ENCODE measurements at places on chromosomes 2 and 18.

DNA sequence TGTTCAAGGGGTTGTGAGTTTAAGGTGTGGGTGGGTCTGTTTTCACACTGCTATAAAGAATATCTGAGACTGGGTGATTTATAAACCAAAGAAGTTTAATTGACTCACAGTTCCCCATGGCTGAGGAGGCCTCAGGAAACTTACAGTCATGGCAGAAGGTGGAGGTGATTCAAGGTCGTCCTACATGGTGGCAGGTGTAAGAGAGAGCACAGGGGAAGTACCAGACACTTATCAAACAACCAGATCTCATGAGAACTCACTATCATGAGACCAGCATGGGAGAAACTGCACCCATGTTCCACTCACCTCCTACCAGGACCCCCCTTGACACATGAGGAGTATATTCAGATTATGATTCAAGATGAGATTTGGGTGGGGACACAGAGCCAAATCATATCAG is 38.0 kb downstream of the RHBDD1 start:
- DNase-seq, result no peak

DNA sequence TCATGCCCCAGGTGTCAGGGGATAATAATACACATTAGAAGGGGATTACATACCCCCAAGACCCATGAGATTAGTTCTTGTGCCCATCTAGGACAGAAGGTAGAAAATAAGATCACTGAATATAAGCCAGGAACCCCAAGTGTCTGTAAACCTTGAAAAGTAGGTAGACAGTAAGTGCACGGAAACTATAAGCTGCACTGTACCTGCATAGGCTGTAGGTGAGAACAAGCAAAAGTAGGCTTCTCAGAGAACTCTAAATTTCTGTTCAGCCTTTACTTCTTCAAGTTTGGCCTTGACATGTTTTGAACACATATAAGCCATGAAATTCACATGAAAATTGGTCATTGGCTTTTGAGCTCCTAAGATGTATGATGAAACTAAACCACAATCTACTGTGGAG is 113.0 kb upstream of the FSIP2 start:
- DNase-seq, result no peak

GRCh38 chr2:58376592-58376991 is 135.5 kb upstream of the FANCL start:
- no peak for DNase-seq

DNA sequence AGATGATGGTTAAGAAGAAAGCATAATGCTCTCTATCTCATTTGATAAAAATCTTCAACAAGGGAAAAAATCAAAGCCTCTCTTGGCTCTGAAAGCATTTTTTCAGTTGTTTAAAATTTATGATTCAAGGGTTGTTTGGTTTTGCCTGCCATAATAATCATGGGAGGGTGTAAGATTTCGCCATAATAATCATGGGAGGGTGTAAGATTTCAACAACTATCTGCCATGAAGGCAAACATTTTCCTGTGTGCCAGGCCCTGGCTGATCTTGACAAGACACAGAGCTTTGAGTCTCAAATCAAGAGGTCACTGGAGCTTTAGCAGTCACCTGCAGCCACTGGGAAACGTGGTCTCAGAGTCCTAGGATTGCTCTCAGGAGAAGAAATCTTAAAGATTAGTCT is 175.1 kb upstream of the PIEZO2 start:
- no peak for DNase-seq

DNA sequence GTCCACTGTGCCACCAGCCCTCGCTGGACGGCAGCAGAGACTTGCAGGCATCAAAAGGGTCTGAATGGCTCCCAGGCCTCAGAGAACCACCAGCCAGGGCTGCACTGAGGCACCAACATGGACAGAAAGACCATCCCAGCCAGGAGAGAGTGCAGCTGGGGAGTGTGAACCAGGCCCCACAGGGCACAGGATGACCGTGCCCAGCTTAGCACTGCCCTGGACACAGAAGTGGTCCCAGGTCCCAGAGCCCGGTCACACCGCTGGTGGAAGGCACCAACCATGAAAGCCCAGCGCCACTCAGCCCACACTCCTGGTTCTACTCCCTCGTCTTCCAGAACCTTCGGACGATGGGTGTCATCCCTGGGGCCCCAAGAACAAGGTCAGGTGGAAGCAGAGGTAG is 20.5 kb downstream of the AQP12A start:
- no peak for DNase-seq

DNA sequence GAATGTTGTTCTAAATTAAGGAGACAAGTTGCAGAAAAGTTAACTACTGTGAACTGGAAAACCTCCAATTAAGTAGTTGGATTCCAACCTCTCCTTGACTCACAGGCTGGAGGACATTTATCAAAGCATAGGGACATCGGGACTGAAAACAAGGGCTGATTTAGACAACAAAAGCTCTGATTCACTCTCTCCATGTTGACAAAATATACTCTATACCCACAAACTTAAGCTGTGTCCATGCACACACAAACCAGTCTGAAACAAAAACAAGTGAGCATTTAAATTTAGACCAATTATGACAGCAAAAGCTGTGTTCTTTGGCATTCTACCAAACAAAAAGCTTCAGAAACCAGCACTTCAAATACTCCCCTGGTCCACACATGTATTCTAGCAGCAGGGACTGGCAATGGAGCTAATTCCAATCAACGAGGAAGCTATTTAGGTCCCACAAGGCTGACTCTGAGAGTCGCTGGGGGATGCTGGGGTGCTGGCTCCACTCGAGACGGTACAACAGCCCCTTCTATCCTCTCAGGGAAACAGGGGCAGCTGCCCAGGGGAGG is 71.4 kb downstream of the NXPH2 start:
- DNase-seq, result no peak

DNA sequence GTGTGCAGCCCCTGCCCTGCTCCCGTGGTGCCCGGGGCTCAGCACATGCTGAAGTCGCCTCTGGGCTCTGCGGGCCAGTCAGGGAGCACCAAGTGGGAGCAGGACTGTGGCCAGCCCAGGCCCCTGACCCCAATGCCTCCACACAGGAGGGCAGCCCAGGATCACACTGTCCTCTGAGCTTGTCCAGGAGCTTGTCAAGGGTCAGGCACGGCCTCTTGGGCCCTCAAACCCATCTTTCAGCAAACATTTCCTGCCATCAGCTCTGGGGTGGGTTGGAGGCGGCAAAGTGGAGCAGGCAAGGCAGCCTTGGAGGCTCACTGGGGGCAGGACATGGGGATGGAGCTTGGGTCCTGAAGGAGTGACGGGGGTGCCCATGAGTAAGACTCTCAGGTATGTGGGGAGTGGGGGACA is 10.3 kb downstream of the SNED1 start:
- DNase-seq, result no peak

GRCh38 chr2:117500721-117501120 is 313.8 kb upstream of the DDX18 start:
- DNase-seq, result no peak

DNA sequence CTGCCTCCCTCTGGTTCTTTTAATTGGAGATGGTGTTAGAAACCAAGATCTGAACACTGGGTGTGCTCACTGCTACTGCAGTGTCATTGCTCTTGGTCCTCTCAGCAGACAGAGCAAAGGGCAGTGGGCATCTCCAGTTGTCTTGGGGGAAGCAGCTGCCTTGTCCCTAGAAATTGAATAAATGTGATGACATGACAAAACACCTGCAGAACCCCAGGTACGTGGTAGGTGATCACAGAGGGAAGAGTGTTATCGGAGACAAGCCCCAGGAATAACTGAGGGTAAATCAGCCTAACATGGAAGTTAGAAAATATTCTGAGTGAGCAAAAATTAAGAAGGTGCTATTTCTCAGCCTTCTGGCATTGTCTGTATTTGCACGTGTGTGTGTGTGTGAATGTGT is 311.9 kb upstream of the HDAC4 start:
- no peak for DNase-seq

- DNase-seq, result no peak
These were observed 6.8 kb downstream of the MGAT5 start for GRCh38 chr2:134260713-134261112.

- DNase-seq, result no peak
These were observed 24.6 kb downstream of the PTRHD1 start for GRCh38 chr2:24768601-24769000.

GRCh38 chr2:43370146-43370545 is 143.7 kb upstream of the ZFP36L2 start:
- DNase-seq, result no peak

DNA sequence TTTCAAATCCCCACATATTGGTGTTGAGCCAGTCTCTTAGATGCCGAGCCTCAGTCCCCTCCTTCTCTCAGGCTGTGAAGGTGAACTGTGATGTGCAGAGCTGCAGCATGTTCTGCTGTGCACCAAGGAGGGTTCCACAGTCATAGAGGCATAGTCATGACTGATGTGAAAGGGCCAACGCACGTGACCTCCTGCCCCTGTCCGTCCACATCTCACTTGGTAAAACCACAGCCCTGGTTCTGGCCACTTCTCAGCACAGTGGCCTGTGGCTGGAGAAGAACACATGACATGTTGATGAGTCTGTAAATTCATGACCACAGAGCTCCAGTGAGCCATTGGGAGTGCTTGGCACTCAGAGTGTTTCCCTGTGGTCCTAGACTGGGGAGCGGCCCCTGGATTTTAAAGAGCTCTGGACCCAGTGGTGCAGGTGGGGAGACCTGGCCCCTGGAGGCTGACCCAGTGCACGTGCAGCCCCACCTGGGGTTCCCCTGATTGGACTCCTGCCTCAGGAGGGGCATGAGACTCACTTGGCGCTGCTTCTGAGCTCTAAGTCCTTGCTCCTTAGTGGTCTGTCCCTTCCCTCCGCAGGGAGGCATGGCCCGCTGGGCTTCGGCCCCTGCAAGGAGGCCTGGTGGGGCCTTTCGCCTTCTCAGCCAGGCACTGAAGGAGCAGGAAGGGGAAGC is 25.3 kb downstream of the INPP4A start:
- DNase-seq, result no peak

DNA sequence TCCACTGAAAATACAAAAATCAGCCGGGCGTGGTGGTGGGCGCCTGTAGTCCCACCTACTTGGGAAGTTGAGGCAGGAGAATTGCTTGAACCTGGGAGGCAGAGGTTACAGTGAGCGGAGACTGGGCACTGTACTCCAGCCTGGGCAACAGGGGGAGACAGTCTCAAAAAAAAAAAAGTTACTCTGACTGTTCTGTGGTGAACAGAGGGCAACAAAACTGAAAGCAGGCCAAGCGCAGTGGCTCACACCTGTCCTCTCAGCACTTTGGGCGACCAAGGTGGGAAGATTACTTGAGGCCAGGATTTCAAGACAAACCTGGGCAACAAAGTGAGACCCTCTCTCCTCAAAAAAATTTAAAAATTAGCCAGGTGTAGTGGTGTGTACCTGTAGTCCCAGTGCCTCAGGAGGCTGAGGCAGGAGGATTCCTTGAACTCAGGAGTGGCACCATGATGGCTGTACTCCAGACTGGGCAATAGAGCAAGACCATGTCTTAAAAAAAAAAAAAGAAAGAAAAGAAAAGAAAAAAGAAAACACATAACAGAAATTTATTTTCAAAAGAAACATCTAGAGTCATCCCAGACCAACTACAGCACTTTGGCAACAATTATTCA is 13.6 kb upstream of the RTN4 start:
- DNase-seq, result no peak

GRCh38 chr2:136495636-136496035 is 269.7 kb upstream of the THSD7B start:
- no peak for DNase-seq

DNA sequence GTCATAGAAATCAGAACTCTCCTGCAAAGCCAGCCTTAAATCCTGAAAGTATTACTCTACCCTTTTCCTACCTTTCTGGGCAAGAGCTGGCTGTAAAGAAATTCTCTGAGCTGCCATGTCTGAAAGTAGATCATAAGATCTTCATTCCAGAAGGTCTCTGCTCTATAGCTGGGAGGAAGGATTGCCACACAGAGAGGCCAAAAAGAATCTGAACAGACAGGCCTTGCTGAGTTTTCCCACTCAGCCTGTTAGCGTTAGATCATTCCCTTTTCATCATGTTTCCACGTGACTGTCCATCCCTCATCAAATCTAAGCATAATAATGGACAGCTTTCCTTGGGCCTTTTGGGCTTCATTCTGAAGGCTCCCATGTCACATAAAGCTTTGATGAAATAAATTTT is 43.2 kb upstream of the FHL2 start:
- DNase-seq, result no peak

- no peak for DNase-seq
These were observed 336.7 kb upstream of the RND3 start for GRCh38 chr2:150824118-150824517.

DNA sequence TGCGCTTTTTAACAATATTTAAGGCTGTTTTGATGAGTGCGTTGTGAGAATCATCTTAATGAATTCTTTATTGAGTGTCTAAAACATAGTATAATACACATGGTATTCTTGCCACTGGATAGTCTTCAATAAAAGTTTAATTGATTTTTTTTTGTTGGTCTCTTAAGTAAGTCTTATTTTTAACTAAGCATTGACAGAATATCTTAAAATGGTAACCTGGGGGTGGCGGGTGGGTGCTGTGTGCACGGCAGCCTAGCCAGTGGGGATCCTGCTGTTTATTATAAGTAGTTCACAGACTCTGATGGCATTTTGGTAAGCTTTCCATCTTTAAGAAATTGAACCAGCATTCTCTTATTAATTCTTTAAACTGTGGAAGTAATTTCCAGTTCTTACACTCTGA is 6.0 kb downstream of the SOX11 start:
- no peak for DNase-seq

DNA sequence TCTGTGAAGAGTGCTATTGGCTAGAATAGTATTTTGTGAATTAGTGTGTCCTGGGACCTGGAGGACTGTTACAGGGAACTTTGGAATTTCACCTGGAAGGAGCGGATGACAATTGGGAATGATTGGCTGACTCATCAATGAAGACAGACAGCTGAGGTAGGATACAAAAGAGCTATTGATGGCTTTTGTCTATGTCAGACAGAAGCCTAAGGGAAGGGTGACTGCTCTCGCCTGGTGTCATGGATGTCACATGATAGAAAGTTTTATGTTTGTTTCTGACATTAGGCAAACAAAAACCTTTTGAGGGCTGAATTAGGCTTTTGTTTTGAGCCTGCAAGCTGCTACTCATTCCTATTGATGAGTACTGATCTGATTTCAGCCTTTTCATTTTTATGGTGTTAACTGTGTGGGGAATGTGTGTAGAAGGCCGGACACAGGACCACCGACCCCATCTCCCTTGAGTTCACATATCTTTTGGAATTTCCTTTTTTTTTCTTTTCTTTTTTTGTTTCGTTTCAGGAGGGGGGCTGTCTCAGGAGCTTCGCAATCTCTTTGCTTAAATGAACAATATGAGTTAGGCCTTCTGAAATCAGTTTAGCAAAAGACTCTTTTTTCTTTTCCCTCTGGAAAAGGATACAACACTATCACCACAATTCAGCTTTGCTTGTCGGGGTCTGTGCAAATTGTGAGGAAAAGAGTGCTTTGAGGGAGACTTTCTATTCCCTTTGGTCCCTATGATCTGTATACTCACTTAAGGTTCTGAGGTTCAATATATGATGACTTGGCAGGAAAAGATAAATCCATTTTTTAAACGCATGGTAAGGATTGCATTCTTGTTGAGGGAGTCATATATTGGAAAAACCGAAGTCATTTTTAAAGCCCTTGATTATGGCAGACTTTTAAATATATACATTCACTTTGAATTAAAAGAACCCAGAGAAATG is 207.9 kb upstream of the FIGN start:
- DNase-seq, result no peak

GRCh38 chr2:82674652-82675051 is 1784.4 kb downstream of the SUCLG1 start:
- DNase-seq, result no peak

GRCh38 chr2:223760838-223761502 is 76.4 kb downstream of the AP1S3 start:
- DNase-seq, result peak; percentile 18

GRCh38 chr2:74715880-74716279 is 61.8 kb downstream of the SEMA4F start:
- no peak for DNase-seq

GRCh38 chr18:71001597-71001996 is 712.8 kb downstream of the SOCS6 start:
- DNase-seq, result no peak
